ENCODE measurements at places on chromosomes 16 and 17. TPM values are rescaled to one million over a fixed set of nuclear protein-coding genes. Genes with fewer than 3 reads are reported as not detected.

- no peaks in the 10 kb centered on the region for H3K4me1 ChIP-seq
- no peak overlapping the region for H3K27ac ChIP-seq
- 0 out of 2 replicates have a peak, but pooled peaks cover 2% of the 10 kb centered on the region for H3K27me3 ChIP-seq
- H3K36me3 ChIP-seq, result peaks cover 36% of the 10 kb centered on the region
- no peak for DNase-seq
Measured at GRCh38 chr16:82867485-82867884, 240.7 kb downstream of the CDH13 start.

The KRT39 gene
- not detected for total RNA-seq

GRCh38 chr16:3720418-3720817, 3.1 kb upstream of the TRAP1 start:
- H3K36me3 ChIP-seq, result no peaks in the 10 kb centered on the region
- no peak overlapping the region for H3K27ac ChIP-seq
- H3K4me3 ChIP-seq, result no peak overlapping the region
- DNase-seq, result no peak
- H3K27me3 ChIP-seq, result no peaks in the 10 kb centered on the region

The RUNDC1 gene
- total RNA-seq, result 12.2 TPM

DNA sequence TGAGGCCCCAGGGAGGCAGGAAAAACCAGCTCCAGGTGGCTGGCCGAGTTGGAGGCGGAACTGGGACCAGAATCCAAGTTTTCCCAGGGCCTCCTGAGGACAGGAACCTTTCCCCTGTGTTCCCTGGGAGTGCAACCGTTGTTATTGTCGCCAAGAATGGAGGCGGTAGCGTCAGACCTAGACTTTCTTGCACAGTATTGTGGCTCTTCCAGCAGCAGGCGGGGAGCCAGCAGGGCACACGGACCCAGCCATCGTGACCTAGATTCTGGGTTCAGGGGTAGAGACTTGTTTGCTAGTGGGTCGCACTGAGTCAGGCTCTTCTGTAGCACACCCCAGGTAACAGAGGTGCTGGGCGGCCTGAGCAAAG, 667 bp upstream of the KIF19 start:
- peaks cover 18% of the 10 kb centered on the region for H3K4me1 ChIP-seq
- no peak for DNase-seq
- H3K36me3 ChIP-seq, result no peaks in the 10 kb centered on the region
- no peak overlapping the region for H3K27ac ChIP-seq
- peaks cover 49% of the 10 kb centered on the region for H3K27me3 ChIP-seq

The FA2H gene
- 6.6 TPM for total RNA-seq

- peaks cover 25% of the 10 kb centered on the region for H3K36me3 ChIP-seq
- H3K4me1 ChIP-seq, result no peaks in the 10 kb centered on the region
- DNase-seq, result no peak
- H3K4me3 ChIP-seq, result no peak overlapping the region
- H3K27me3 ChIP-seq, result no peaks in the 10 kb centered on the region
Measured at GRCh38 chr16:64428463-64429113, 693.3 kb downstream of the CDH11 start.

DNA sequence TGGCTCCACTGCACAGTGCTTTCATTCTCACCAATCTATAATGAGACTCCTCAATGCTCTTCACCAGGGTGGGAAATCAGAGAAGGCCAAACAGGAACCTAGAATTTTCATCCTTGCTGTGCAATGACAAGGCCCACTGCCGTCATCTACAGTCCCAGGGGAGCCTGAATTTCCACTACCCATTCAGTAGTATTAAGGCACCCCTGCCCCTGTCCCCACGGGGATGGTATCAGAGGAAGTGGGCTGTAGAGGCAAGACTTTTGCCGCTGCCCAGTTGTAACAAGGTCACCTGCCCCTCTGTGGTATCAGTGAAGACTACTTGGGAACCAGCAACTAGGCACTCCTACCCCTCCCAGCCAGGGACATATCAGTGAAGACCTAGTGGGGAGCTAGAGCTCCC, 104.5 kb downstream of the C16orf78 start:
- no peaks in the 10 kb centered on the region for H3K36me3 ChIP-seq
- peak; percentile 1 for DNase-seq
- H3K27ac ChIP-seq, result no peak overlapping the region
- no peak overlapping the region for H3K4me3 ChIP-seq

DNA sequence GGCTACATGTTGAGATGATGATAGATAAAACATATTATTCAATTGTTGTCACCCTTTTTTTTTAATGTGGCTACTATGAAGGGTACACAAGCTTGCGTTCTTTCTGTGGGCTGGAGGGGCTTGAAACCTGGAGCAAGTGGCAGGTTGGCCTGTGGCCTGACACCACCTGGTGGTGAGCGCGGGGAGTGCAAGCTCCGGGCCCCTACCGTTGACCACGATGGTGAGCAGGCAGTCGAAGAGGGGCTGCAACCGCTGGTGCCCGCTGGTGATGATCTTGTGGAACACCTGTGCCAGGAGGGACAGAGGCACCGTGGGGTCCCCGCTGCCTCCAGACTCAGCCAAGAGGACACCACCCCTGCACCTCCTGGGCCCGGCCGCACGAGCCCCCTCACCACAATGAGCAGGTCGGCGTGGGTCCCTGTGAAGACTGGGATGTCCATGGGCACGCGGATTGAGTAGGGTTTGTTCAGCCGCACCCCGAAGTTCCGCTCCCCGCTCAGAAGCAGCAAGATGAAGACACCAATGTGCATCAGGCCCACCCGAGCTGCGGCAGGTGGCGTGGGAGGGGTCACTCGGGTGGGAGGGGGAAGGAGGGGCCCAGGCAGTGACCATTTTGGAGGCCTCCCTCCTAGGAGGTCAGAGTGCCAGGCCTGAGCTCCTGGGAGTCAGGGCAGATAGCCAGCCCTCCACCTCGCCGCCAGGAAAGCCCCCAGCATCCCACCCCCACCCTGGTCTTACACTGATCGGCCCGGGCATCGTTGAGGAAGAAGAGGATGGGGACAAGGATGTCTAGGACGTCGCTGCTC, 14.4 kb downstream of the HID1 start:
- H3K27me3 ChIP-seq, result peaks cover 16% of the 10 kb centered on the region
- DNase-seq, result peak; percentile 96
- no peak overlapping the region for H3K4me3 ChIP-seq

GRCh38 chr17:64787921-64788271, 125.8 kb upstream of the SMURF2 start:
- no peak overlapping the region for H3K27ac ChIP-seq
- H3K4me3 ChIP-seq, result no peak overlapping the region
- peaks cover 5% of the 10 kb centered on the region for H3K4me1 ChIP-seq
- H3K36me3 ChIP-seq, result peaks cover 4% of the 10 kb centered on the region
- no peak for DNase-seq

The TEKT1 gene
- total RNA-seq, result 0.37 TPM

The TMEM106A gene
- total RNA-seq, result 3.8 TPM

DNA sequence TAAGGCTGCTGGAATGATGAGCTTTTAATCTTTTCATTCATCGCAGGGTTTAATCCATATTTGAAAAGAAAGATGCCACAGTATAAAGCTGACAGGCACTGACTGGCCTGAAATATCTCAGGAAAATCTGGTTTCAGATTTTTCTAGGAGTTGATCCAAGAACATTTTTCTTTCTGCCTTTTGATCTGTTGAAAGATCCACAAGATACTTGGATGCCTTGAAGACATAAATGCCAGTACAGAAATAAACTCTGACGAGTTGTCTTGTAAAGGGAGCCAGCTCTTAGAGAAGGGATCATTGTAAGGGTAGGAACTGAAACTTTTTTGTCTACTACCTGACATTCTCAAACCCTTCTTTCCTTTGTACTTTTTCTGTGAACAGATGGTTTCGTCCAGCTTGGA, 25.4 kb upstream of the KRT20 start:
- H3K27me3 ChIP-seq, result 0 out of 2 replicates have a peak, but pooled peaks cover 2% of the 10 kb centered on the region
- peaks cover 4% of the 10 kb centered on the region for H3K4me1 ChIP-seq
- no peak overlapping the region for H3K4me3 ChIP-seq
- no peaks in the 10 kb centered on the region for H3K36me3 ChIP-seq
- H3K27ac ChIP-seq, result no peak overlapping the region

DNA sequence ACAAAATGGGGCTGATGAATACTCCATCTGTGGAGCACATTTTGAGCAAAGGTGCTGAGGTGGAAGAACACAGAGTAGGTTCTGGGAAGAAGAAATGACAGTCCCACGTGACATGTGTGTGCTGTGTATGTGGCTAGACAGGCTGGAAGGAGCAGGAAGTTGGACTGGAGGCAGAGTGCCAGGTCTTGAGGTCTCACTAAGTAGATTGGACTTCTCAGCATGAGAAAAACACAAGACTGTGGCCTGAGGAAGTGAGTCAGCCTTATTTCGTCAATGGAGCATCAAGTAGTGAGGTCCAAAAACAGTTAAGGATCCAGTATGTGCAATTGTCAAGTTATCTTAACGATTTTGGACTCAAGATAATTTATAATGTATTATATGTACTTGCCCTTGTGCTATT, 736.5 kb downstream of the KCNJ2 start:
- H3K36me3 ChIP-seq, result peaks cover 11% of the 10 kb centered on the region
- H3K4me3 ChIP-seq, result no peak overlapping the region
- peaks cover 15% of the 10 kb centered on the region for H3K4me1 ChIP-seq
- H3K27me3 ChIP-seq, result no peaks in the 10 kb centered on the region
- H3K27ac ChIP-seq, result no peak overlapping the region

The SNAI3 gene
- total RNA-seq, result 9.1 TPM

DNA sequence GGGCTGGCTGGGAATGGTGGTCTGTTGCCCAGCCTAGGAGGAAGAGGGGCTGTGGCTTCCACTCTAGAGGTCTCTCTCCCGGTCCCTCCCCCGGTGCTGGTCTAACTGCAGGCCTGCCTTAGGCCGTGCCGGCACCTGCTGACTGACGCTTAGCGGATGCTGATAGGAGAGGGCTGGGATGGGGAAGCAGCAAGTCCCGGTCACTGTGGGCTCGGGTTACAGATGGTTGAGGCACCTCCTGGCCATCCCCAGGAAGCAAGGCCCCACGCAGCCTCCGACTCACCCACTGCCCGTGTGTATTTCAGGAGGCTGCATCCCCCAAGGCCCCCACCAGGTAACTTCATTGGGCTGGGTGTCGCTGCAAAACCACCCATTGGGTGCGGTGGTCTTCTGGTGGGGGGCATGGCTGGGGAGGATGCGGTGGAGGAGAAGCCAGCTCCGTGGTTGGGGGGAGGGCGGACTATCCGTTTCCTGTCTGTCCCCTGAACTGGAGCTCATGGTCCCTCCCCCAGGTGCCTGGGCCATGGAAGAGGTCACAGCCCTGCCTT, 278.9 kb downstream of the SEC14L1 start:
- H3K4me3 ChIP-seq, result no peak overlapping the region
- peak overlapping the region; percentile 99 for H3K27ac ChIP-seq
- peak; percentile 80 for DNase-seq

DNA sequence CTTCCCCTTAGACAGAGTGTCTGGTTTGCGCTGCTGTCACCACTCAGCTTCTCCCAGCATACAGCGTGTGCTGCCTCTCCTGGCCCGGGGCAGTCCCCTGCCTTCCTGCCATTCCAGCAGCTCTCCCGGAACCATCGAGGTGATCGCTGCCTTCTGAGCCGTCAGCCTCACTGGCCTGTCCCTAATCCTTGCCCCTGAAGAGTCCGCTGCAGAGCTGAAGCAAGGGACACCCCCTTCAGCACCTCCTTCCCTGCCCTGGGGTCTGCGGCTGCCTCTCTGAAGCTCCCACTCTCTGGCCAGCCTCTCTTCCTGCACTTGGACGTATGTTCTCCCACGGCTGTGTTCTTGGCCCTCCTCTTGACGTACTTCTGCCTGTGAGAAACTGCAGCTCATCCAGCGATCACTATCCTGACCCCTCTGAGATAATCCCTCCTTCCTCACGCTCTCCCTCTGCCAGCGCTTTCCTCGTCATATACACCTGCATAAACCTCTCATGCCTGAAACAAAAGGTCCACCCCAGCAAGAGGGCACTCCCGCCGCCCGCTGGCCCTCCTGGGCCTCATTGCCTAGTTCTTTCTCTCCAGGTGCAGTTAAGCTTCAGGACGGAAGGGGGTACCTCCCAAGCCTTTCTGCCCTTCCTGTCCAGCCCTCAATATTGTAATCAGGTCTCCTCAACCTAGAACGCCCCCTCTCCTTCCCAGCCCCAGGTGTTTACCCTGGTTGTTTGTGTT, 220.6 kb upstream of the CHMP6 start:
- no peaks in the 10 kb centered on the region for H3K36me3 ChIP-seq
- peaks cover 9% of the 10 kb centered on the region for H3K4me1 ChIP-seq
- H3K4me3 ChIP-seq, result no peak overlapping the region
- DNase-seq, result no peak
- no peaks in the 10 kb centered on the region for H3K27me3 ChIP-seq
- H3K27ac ChIP-seq, result peak overlapping the region; percentile 84

Measured in WTC11 (cell line).